ENCODE measurements at places on chromosomes 3 and 15. TPM values are rescaled to one million over a fixed set of nuclear protein-coding genes. Genes with fewer than 3 reads are reported as not detected.

CD96 gene
- total RNA-seq, result 38.3 TPM

EFL1 gene
- total RNA-seq, result 25.0 TPM

MRPL46 gene
- 31.0 TPM for total RNA-seq

UBA3 gene
- 72.2 TPM for total RNA-seq

ACTC1 gene
- total RNA-seq, result not detected

PCOLCE2 gene
- 0.55 TPM for total RNA-seq
